Esophagus squamous epithelium (tissue), 5 donors: ENCODE measurements at places on chromosomes 6 and 20. TPM values are rescaled to one million over a fixed set of nuclear protein-coding genes. Genes with fewer than 3 reads are reported as not detected.

DNA sequence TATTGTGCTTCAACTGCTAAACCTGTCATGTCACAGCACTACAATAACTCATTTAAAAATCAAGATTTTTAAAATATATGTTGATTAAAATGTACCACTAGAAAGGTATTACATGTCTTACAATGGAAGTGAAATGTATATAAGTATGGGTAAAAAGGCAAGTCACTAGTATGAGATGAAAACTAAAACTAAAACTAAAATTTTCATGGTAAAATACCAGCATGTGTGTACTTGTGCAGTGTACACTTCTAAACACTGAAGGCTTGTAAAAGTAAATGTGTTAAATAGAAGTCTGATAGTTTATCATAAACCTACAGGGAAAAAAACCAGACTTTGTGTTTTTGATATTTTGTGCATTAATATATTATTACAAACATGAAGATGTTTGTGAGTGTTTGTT is 13.7 kb upstream of the TMEM244 start:
- no peak for DNase-seq
- H3K27me3 ChIP-seq = no peaks in the 10 kb centered on the region
- H3K36me3 ChIP-seq = no peaks in the 10 kb centered on the region
- no peak overlapping the region for H3K27ac ChIP-seq

CPXM1 gene
- total RNA-seq = 3.8 TPM

DNA sequence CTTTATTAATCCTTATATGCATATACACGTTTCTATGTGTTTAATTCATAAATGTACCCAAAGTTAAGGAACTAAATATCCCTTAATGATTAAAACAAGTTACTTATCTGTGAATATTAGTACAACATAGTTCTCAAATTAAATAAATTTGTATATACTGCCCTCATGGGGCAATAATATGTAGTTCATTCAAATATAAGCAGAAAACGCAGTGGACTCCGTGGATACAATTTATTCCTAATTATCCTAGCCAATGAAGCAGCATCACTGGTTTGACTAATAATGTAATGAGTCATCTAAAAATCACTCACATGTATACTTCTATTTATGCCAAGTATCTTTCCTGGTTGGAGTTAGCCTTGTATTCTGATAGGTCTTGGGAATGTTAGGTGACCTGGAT is 111.6 kb downstream of the TBC1D32 start:
- H3K27me3 ChIP-seq = no peaks in the 10 kb centered on the region
- no peak overlapping the region for H3K4me3 ChIP-seq
- DNase-seq = no peak
- no peaks in the 10 kb centered on the region for H3K36me3 ChIP-seq
- H3K27ac ChIP-seq = no peak overlapping the region
- no peaks in the 10 kb centered on the region for H3K4me1 ChIP-seq

GRCh38 chr6:166655713-166656229 is 28.7 kb upstream of the RPS6KA2 start:
- no peak overlapping the region for H3K4me3 ChIP-seq
- H3K27me3 ChIP-seq = no peaks in the 10 kb centered on the region
- no peaks in the 10 kb centered on the region for H3K4me1 ChIP-seq
- no peak overlapping the region for H3K27ac ChIP-seq

SAMD5 gene
- 15.7 TPM for total RNA-seq

GRCh38 chr6:129469070-129469662 is 240.8 kb downstream of the ARHGAP18 start:
- no peak overlapping the region for H3K27ac ChIP-seq
- H3K4me3 ChIP-seq = no peak overlapping the region
- H3K36me3 ChIP-seq = no peaks in the 10 kb centered on the region
- H3K27me3 ChIP-seq = no peaks in the 10 kb centered on the region

- no peak overlapping the region for H3K27ac ChIP-seq
- H3K36me3 ChIP-seq = peaks cover 4% of the 10 kb centered on the region
- DNase-seq = no peak
- no peaks in the 10 kb centered on the region for H3K27me3 ChIP-seq
- H3K4me3 ChIP-seq = no peak overlapping the region
These were observed 20.5 kb upstream of the IP6K3 start for GRCh38 chr6:33766921-33767907.

DNA sequence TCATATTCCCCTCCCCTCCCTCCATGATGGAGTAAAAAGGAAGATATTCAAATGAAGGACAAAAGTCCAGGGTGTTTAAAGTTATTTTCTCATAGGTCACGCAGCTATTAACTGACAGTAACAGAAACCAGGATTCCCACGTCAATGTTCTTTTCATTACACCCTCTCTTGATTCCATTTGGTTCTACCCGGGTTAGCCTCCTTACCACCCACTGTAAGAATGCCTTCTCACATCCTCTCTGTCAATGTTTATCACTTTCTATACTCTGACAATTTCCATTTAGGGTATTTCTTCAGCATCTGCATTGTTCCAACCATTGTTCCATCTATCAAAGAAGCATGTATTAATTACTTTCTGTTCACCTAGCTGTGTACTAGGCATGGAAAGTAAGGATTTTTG is 52.1 kb downstream of the NUDT3 start:
- DNase-seq = no peak
- H3K27ac ChIP-seq = no peak overlapping the region
- no peak overlapping the region for H3K4me3 ChIP-seq
- H3K27me3 ChIP-seq = no peaks in the 10 kb centered on the region
- H3K4me1 ChIP-seq = peaks cover 13% of the 10 kb centered on the region

- no peaks in the 10 kb centered on the region for H3K27me3 ChIP-seq
- no peaks in the 10 kb centered on the region for H3K4me1 ChIP-seq
- H3K27ac ChIP-seq = no peak overlapping the region
- no peaks in the 10 kb centered on the region for H3K36me3 ChIP-seq
These were observed 146.4 kb downstream of the AKAP7 start for GRCh38 chr6:131281471-131282270.

ZSCAN31 gene
- total RNA-seq = 11.6 TPM

PTPRA gene
- 53.7 TPM for total RNA-seq

LY6G6C gene
- 3.6 TPM for total RNA-seq

GRCh38 chr20:49287555-49288249 is 9.8 kb upstream of the ZNFX1 start:
- no peak overlapping the region for H3K4me3 ChIP-seq
- no peaks in the 10 kb centered on the region for H3K27me3 ChIP-seq
- peaks cover 56% of the 10 kb centered on the region for H3K4me1 ChIP-seq
- no peak for DNase-seq
- peaks cover 60% of the 10 kb centered on the region for H3K36me3 ChIP-seq
- peak overlapping the region; percentile 6 for H3K27ac ChIP-seq
